ENCODE measurements at places on chromosomes 12 and 14. TPM values are rescaled to one million over a fixed set of nuclear protein-coding genes. Genes with fewer than 3 reads are reported as not detected.

Gene DAO
- not detected for total RNA-seq

GRCh38 chr14:54818201-54819133 is 84.2 kb downstream of the GCH1 start:
- peak; percentile 69 for DNase-seq

GRCh38 chr12:59314209-59314608 is 281.6 kb upstream of the SLC16A7 start:
- no peak for DNase-seq

DNA sequence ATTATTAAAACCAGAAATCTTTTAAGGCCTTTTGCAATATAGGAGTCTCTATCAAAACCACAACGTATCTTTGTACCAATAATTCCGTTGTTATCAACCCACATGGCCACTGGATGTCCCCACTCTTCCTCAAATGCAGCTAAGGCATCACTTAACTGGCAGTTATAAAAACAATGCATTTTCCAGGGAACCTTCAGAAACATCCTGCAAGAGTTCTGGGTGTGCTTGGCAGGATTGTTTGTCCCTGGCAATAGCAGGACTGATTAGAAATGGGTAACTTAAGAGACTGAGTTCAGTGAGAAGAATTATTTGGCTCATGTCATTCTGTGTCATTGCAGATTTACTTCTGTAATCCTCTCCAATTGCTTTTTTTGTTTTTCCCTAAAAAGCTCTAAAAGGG is 112.0 kb downstream of the SLC15A5 start:
- peak; percentile 63 for DNase-seq
